ENCODE measurements at places on chromosomes 2 and 18.

DNA sequence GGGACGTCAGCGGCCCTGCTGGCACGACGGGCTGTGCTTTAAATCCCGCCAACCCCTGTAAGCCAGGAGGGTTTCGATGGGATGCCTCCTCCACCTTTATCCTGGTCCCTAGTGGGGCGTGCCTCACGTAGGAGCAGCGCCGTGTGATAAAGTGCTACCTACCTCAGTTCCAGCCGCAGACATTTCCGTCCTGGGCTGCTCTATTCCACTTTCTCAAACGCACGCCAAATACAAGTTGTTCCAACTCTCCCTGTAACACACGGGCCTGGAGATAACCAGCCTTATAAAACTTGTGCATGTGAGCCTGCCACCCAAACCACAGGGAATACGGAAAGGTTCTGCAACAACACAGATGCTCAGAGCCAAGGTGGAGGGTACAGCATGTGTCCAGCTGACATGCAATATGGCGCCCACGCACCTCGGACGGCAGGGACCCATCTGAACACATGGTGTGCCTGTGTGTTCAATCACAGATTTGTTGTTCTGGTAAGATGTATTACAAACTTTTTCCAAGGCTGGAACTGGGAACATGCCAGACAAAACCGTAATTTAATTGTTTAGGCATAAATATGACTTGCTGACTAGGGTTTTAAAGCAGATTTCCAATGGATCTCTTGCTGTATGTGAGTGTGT lies 47.7 kb downstream of the ZNF516 start:
- DNase-seq, result no peak

- DNase-seq, result no peak
Observed at GRCh38 chr2:15895615-15896469, 44.5 kb upstream of the MYCN start.

GRCh38 chr2:120886534-120887319 lies 151.1 kb downstream of the GLI2 start:
- DNase-seq, result no peak

GRCh38 chr2:182817558-182817957 lies 48.9 kb downstream of the FRZB start:
- DNase-seq, result no peak

DNA sequence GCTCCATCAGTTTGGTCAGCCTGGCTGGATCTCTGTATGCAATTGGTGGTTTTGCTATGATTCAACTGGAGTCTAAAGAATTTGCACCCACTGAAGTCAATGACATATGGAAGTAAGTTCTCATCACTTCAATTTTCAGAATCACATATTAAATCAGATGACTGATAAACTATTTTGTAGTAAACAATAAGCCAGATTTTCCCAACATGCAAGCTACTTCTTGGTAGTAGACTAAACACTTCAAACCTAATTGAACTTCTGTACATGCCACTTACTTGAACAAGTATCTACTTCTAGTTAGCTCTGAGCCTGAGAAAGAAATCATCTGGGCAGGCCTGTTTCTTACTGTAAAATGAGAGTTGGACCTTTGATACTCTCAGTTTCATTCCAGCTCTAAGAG lies 11.4 kb downstream of the KLHL41 start:
- no peak for DNase-seq

DNA sequence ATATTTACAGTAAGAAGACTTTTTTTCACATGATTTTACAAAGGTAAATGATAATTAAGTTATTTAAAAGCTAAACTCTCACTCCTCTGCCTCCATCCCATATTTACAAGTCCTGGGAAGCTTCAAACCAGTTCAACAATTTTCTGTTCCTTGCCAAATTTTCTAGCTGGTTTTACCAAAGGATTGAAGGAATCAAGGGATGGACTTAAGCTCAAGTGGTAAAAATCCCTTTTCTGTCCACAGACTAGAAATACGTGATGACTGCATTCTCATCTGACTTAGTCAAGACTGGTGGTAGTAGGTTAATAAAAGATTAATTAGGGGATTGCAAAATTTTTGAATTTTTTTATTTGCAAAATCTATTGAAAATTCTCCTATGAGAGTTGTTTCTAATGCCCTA lies 297.3 kb downstream of the MTX2 start:
- no peak for DNase-seq

DNA sequence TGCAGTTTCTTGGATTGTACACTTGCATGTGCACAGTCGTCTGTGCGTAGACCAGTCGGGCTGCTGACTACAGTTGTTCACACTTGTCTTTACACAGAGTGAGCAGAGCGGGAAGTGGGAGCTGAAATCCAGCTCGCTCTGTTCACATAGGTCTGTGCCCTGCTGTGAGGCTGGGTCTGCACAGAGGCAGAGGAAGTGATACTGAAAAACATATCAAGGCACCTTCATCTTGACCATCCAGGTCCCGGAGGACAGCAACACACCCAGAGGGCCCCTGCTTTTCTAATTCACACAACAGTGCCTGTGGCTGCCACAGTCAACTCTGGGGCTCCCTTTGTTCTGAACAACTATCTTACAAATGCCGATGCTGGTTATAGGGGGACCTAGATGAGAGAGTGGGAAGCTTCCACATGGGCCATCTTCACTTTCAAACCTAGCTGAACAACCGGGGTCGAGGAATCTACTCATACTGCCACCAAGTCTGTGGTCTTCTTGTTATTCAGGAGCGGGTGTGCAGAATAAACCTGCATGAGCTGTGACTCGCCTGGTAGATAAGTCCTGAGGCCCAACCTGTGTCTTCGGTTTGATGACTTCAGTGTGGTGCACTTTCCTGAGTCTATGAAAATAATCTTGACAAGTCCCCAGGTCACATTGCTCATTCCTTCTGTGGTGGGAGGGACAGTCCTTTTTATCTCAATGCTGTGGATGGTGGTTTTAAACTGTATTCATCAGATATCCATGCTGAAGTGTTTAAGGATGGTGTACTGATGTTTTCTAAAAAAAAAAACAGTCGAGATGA lies 3.5 kb upstream of the ADNP2 start:
- DNase-seq, result no peak

DNA sequence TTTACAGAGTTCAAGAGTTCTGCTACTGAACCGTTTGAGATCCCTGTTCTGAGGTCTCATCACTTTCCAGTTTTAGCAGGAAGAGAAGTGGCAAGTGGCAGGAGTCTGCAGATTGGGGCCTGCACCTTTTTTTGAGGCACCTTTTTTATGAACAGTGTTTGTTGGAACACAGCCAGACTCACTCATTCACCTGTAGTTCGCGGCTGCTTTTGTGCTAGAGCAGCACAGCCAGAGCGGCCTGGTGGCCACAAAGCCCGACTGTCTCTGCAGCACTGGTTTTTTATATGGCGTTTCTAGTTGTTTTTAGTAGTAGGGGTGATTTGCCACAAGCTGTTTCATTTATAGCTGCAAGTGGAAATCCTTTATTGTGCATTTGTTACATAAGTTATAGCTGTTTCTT lies 8.6 kb downstream of the ACP1 start:
- DNase-seq, result no peak

GRCh38 chr2:96403481-96403880 lies 67.9 kb downstream of the NCAPH start:
- DNase-seq, result no peak

- no peak for DNase-seq
Observed at GRCh38 chr2:157318884-157319283, 6.7 kb downstream of the ERMN start.

GRCh38 chr2:74304332-74305148 lies 38.7 kb downstream of the SLC4A5 start:
- DNase-seq, result no peak

- DNase-seq, result no peak
Observed at GRCh38 chr2:173239644-173240043, 115.0 kb upstream of the CDCA7 start.

GRCh38 chr2:23662941-23663920 lies 263.7 kb downstream of the ATAD2B start:
- no peak for DNase-seq

GRCh38 chr2:64318476-64318748 lies 135.6 kb upstream of the LGALSL start:
- DNase-seq, result no peak

DNA sequence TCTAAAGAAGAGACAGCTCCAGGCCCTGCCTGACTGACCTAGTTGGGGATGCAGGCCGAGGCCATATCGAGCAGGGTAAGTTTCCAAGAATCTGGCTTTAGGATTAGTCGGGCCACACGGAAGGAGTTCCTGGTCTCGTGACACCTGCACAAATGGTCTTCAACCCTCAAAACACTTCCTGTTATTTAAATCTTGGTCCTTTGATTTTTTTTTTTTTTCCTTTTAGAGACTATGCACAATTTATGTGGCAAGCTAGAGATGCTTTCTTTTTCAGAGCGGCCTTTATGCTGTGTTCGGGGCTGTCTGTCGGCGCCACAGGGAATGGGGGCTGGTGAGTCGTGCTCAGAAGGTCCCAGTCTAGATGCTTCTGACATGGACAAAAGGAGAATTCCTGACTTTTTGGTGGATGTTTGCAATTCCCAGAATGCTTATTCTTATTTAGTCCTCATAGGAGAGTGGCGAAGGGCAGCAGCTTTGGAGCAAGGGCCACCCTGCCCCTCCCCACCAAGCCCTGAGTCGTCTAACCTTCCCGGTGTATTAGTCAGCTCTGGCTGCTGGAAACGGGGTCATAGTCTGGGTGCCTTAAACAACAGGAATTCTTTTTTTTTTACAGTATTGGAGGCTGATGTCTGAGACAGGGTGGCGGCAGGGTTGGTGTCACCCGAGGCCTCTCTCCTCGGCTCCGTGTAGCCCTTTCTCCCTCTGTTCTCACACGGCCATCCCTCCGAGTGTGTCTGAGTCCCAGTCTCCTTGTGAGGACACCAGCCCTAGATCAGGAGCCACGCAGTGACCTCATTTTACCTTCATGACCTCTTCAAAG lies 27.4 kb downstream of the HPCAL1 start:
- no peak for DNase-seq

GRCh38 chr18:7855671-7856070 lies 288.6 kb downstream of the PTPRM start:
- DNase-seq, result no peak

DNA sequence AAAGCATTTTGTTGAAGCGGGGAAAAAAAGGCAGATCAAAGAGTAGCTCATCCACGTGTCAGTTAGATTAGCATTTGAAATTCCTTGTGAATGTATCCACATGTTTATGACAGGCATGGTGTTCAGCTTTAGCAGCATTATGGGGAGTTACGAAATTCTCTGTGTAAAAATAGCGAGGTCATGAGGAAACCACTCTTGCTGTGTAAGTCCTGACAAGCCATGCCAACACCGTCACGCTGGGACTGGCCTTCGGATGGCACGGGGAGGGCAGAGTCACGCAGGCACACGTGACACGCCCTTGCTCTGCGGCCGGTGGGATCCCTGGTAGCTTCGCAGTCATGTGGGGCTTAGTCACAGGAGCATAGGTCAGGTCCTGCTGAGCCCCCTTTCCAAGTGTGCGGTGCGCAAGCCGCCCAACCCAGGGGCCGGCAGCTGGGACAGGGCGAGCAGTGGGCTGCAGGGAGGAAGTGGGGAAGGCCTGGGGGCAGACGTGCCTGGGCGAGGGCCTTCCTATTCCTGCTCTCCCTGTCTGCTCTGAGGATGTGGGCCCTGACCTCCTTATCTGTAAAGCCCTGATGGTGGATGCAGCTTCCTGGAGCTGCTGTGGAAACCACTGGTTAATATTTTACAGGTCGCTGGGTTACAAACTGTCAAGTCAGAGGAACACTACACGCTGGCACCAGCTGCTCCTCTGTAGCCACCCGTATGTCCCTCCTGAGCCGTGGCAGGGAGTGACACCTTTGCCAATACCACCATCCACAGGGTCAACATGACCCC lies 18.0 kb downstream of the MBP start:
- DNase-seq, result no peak

DNA sequence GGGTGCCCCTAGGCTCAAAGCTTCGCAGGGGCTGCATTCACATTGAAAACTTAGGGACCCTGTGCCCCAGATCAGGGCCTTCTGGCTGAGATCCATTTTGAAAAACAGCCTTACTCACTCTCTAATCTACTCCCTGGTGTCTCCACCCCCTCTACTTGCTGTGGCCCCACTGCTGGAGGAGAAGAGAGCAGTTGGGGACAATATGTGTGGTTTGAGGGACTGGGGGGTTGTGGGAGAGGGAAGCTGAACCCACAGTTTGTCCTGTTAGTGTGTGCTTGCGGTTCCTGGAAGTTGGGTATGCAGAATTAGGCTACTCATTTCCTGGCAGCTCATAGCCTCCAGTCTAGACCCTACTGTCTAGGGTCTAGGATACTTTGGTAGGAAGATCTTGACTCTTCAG lies 211.4 kb downstream of the PRKCE start:
- no peak for DNase-seq

- DNase-seq, result no peak
Observed at GRCh38 chr2:184041777-184042176, 556.6 kb upstream of the ZNF804A start.

- DNase-seq, result no peak
Observed at GRCh38 chr2:191607096-191607495, 70.8 kb upstream of the NABP1 start.

DNA sequence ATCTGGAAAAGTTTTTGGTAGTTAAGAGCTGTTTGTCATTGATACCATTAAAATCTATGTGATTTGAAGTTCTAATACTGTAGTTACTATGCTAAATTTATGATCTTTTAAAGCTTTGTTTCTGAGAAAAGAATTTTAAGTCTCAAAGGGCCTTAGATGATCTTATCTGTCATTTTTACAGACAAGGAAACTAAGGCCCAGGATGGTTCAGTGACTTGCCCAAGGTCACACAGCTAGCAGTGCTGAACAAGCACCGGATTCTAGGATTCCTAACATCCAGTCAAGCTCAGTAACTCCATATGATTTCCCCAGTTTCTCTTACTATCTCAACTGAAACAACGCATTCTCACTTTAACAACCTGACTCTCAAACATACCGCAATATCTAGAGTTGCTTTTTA lies 37.7 kb downstream of the PELI1 start:
- no peak for DNase-seq

- no peak for DNase-seq
Observed at GRCh38 chr2:220275454-220275853, 648.0 kb downstream of the SLC4A3 start.

- no peak for DNase-seq
Observed at GRCh38 chr2:173419506-173419905, 64.8 kb downstream of the CDCA7 start.

GRCh38 chr2:187994464-187995331 lies 297.0 kb upstream of the GULP1 start:
- no peak for DNase-seq

DNA sequence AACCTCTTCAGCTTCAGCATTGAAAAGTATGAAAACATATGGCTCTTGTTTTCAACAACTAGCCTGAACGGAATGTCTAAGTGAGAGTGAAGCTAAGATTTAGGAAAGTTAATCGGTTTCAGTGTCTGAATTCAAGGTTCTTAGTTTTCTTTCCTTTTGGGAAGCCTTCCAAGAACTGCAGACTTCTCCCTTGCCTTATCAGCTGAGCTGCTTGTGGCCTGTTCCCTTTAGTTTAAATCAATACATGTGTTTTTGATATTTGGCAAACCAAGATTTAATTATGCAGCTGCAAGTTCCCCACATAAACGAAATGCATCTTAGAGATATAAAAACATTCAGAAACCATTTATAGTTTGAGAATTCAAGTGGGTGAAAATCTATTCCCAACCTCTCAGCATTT lies 274.3 kb upstream of the NRP2 start:
- DNase-seq, result peak; percentile 37

- DNase-seq, result no peak
Observed at GRCh38 chr2:8538931-8539621, 142.8 kb upstream of the ID2 start.

GRCh38 chr18:12839057-12839525 lies 44.9 kb downstream of the PTPN2 start:
- no peak for DNase-seq

- no peak for DNase-seq
Observed at GRCh38 chr2:150586858-150587257, 99.4 kb upstream of the RND3 start.

GRCh38 chr2:175309799-175310198 lies 128.3 kb upstream of the ATP5MC3 start:
- peak; percentile 12 for DNase-seq
